Upper lobe of left lung (tissue), 6 donors: ENCODE measurements at places on chromosomes 3 and 15. TPM values are rescaled to one million over a fixed set of nuclear protein-coding genes. Genes with fewer than 3 reads are reported as not detected.

PLCL2 gene
- total RNA-seq: 10.9 TPM

DNA sequence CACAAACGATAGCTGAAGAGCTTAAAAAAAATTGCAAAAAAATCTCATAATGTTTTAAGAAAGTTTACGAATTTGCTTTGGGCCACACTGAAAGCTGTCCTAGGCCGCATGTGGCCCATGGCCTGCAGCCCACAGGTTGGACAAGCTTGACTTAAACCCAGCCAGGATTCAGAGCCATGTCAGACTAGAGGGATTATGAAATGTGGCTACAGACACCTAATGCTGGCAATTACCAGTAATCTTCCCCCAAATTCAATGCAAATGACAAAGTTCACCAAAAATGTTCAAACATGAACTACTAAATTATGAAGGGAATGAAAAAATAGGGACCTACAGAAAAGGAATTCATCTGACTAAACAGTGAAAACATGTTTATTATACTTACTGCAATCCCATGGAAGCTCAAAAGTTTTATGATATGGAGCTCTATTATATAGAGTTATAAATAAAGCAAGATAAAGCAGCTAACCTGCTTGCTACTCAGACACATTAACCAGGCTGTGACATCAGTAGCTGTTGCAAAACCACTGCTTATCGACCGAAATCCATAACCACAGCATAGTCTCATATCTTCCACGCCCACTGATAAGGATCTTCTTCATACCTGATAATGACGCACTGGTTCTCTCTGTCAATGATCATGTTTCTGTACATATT is 49.2 kb downstream of the LDHAL6B start:
- H3K4me1 ChIP-seq: no peaks in the 10 kb centered on the region
- H3K4me3 ChIP-seq: no peak overlapping the region
- no peak overlapping the region for H3K27ac ChIP-seq
- DNase-seq: no peak
- H3K36me3 ChIP-seq: no peaks in the 10 kb centered on the region

NR2E3 gene
- total RNA-seq: 0.61 TPM

ARID3B gene
- total RNA-seq: 12.2 TPM

DNA sequence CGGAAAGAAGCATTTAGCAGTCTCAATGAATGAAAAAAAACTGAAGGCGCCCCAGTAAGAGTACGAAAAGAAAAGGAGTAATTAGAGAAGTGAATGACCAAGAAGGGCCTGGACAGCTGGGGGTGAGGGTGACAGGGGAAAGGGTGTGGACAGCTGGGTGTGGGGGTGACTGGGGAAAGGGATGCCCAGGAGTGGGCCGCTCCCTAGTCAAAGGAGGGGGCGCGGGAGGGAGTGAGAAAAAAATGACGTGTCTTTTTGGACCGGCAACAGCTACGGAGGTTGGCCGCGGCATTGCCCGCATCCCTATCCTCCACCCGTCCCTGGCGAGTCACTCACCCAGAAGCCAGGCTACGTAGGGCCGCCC is 274 bp upstream of the ZCWPW2 start:
- peak overlapping the region; percentile 82 for H3K4me3 ChIP-seq
- H3K4me1 ChIP-seq: peaks cover 47% of the 10 kb centered on the region
- no peak for DNase-seq
- no peaks in the 10 kb centered on the region for H3K36me3 ChIP-seq

ARPP21 gene
- total RNA-seq: not detected

GRCh38 chr3:21520106-21520963 is 230.7 kb downstream of the ZNF385D start:
- H3K27ac ChIP-seq: no peak overlapping the region
- H3K4me3 ChIP-seq: no peak overlapping the region
- H3K4me1 ChIP-seq: no peaks in the 10 kb centered on the region
- H3K36me3 ChIP-seq: no peaks in the 10 kb centered on the region
- no peak for DNase-seq

RGMA gene
- 4.8 TPM for total RNA-seq

- H3K27ac ChIP-seq: peak overlapping the region; percentile 72
- H3K4me1 ChIP-seq: peaks cover 40% of the 10 kb centered on the region
- no peaks in the 10 kb centered on the region for H3K36me3 ChIP-seq
- no peak overlapping the region for H3K4me3 ChIP-seq
- peak; percentile 94 for DNase-seq
These were observed 4.3 kb upstream of the MYL3 start for GRCh38 chr3:46867550-46867898.

DNA sequence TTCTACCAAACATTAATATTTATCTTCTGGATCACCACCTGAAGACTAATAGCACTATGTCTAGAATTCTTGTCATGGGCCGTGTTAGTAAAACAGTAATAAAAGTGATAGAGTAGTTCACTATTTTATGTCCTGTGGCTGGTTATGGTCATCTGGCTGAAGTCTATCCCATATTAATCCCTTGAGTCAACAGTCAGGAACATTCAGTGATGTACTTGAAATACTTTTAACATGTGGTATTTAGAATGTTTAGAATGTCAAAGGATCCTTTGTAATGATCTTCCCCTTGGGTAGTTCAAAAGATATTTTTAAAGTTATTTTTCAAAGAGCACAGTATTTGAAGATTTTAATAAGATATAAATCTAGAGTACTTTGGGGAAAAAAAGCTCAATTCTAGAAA is 117.0 kb downstream of the MBNL1 start:
- peaks cover 3% of the 10 kb centered on the region for H3K36me3 ChIP-seq
- H3K4me1 ChIP-seq: peaks cover 54% of the 10 kb centered on the region
- H3K27me3 ChIP-seq: no peaks in the 10 kb centered on the region
- no peak for DNase-seq
- H3K4me3 ChIP-seq: no peak overlapping the region
